Cardiac fibroblast (primary cell): ENCODE measurements at places on chromosomes 6 and 20.

DNA sequence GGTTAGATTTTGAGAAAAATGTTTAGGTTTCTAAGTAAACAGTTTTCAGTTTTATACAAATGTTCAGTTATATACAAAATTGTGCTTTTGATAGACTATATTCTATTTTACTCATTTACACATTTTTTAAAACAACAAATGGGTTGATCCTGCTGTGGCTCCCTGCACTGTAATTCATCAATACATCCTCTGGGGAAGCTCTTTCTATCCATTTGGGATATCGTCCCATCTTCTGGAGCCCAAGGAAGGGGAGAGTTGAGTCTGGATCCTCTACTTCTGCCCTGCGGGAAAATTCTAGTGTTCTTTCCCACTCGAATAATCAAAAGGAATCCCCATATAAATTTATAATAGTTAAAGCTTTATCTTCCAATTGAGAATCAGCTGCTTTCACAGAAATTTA, 75.0 kb downstream of the SYCP2L start:
- no peak for DNase-seq

DNA sequence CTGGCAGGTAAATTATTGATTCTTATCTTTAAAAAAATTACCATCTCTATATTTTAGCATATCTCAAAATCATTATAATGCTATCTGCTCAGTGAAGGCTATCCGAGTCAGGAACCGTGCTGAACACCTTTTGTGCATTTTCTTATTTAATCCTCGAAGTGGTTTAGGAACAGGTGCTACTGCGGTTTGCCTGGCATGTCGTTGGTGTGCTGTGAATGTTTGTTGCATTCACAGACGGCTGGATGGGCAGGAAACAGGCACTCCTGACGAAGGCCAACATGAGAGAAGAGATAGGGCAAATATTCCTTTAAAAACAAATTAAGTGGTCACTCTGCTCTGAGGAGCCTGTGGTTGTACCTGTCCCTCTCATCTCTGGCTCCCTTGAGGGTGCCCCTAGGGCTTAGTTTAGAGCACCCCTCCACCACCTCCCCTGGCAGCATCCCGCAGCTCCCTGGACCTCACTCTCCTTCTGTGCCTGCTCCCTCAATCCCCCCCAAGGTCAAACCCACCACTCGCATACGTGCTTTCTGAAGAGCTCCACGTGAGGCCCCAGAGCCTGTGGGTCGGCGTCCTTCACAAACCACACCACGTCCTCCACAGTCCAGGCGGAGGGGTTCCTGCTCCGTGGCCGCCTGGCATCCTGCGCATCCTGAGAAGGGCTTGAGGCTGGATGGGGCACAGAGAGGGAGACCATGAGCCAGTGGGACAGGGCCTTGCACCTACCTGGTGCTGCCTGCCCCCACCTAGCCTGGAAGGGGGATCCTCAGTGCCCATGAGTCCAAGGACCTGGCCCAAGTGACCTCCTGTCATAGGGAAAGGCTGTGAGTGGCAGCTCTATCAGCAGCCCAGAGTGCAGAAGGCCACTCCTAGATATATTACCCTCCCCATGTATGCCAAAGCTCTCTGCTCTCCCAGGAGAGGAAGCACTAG, 116.5 kb downstream of the SCML4 start:
- no peak for DNase-seq

DNA sequence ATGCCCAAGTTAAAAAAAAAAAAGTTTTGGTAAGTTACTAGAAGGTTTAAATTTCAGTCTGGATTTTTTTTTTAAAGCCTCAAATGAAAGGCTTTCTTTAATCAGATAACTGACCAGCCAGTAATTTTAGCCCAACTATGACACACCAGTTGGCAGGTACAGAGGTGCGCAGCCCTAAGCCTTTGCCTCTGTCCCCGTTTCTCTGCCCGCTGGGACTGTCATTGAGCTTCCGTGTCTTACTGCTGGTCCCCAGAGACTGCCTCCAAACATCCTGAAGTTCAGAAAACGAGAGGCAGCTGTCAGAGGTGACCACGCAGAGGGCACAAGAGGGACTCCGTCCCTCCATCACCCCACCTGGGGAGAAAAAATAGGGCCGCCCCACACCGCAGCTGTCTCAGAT, 118.2 kb downstream of the RPS12 start:
- DNase-seq, result no peak

- no peak for DNase-seq
These were observed 383.2 kb downstream of the SAMD5 start for GRCh38 chr6:147891671-147892070.

DNA sequence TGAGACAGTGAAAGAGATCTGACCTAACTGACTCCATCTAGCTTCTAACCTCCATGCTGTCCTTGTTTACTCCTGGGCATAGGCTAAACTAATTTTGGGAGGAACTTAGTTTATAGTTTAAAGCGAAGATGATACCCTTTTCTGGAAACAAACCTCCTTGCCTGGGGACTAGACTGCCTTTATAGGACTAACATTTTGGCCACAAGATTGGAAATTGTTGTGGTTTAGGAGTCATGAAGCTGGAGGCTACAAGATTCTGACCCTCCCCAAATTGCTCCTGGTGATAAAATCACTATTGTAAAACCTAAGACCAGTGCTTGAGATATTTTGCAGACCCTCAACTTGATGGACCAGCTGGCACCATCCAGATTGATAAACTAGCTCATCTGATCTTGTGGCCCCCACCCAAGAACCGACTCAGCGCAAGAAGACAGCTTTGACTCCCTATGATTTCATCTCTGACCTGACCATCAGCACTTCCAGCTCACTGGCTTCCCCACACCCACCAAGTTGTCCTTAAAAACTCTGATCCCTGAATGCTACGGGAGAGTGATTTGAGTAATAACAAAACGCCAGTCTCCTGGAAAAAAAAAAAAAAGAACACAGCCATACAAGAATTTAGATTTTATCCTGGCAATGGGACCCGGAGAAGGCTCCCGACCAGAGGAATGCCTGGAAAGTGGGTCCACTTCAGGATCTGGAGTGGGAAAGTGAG, 63.0 kb downstream of the ABHD12 start:
- DNase-seq, result no peak

GRCh38 chr6:119658917-119659316, 309.4 kb upstream of the MAN1A1 start:
- DNase-seq, result no peak

DNA sequence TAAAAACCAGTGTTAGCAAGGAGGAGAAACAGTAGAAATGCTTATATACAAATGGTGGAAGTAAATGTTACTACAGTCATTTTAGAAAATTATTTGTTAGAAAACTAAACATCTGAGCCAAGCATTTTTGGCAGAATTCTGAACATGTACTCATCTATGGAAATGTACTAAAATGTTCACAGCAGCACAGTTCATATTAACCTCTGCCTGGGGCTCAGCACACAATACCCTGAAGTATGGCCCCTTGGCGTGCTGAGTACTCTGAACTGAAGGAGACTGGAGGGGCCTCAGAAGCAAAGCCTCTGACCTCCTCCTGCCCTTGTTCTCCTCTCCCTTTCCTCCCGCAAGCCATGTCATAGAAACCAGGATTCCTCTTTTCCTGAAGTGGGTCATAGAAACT, 66.2 kb upstream of the RALGAPA2 start:
- DNase-seq, result no peak

GRCh38 chr6:2658788-2659187, 91.9 kb downstream of the MYLK4 start:
- no peak for DNase-seq

GRCh38 chr6:163281634-163282033, 132.9 kb upstream of the QKI start:
- no peak for DNase-seq
